ENCODE measurements at places on chromosomes 12 and 14.

- no peak for DNase-seq
These were observed 761.6 kb downstream of the LRFN5 start for GRCh38 chr14:42368234-42368633.

DNA sequence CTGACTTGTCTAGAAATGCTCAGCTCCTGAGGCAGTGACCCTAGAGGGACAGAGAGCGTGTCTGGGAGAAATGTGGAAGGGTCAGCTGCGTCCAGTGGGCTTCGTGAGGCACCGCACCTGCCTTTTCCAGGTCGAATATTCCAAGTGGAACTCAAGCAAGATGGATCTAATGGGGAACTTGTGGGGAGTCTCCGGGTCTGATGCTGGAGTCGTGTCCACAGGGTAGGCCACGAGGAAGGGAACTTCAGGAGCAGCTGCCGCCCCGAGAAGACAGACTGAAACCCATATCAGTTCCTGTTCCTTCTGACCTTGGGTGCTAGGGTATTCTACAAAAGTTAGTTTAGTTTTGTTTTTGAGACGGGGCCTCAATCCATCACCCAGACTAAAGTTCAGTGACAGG is 67.5 kb downstream of the TNFAIP2 start:
- DNase-seq: no peak

GRCh38 chr14:68039593-68039992 is 220.0 kb downstream of the RAD51B start:
- DNase-seq: no peak

DNA sequence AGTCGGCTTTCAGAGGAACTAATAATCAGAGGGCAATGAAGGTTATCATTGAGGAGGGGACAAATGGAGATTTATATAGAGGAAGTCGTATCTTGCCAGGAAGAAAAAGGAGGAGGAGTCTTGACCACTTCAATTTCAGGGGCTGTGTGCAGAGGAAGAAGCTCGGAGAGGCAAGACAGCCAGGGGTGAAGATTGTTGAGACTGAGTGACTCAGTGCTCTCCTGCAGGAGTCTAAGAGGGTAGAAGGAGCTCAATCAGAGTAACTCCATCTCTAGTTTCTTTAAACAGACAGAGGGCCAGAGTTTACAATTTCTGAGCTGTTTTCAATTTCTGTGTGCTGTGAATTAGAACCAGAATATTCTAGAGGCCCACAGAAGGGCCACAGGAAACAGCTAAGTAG is 439.3 kb upstream of the PRICKLE1 start:
- DNase-seq: no peak

DNA sequence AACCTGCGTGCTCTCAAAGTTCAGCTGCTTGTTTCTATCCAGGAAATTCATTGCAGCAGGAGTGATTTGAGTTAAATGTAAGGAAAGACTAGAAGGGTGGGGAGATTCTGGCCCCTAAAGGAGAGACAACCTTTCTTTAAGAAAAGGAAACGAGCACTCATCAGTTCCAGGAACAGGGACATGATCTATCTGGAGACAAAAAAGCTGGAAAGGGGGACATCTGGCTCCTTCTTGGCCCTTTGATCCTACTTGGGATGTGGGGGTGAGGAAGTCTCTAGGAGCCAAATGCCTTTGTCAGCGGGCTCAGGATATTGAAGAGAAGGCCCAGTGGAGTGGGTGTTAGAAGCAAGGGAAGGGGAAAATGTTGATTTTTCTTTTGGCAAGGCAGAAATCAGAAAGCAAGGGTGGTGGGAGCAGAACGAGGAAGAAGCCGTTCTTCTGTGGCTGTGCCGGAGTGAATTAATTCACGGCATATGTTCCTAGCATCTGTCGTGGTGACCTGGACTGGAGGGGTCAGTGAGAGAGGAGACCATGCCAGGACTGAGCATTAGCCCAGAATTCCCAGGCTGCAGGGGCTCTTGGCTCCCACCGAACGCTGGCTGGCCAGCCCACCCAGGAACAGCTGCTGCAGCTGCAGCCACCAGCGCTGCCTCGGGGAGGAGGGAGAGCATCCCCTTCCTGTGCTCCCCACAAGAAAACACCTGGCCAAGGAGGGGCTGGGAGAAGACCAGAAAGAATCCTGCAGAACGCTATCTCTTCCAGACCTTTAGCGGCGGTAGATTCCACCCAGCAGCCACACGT is 62.8 kb upstream of the GPATCH2L start:
- DNase-seq: no peak

GRCh38 chr12:69052613-69053408 is 119.8 kb upstream of the CPM start:
- DNase-seq: peak; percentile 4

DNA sequence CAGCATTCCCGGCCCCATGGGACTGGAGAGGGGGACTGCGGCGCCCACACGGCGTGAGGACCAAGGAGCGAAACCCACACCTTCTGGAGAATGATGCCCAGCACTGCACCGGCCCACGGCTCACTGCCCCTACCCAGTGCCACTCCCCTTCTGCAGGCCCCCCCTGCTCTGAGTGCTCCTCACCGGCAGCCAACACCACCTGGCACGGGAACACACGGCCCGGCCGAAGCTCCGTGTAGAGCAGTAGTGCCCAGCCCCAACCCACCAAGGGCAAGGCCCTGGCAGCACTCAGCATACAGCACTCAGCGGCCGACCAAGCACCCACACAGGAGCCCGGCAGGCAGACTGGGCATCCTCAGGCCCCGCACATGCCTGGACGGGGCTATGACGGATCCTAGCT is 13.4 kb downstream of the BTBD6 start:
- DNase-seq: no peak

DNA sequence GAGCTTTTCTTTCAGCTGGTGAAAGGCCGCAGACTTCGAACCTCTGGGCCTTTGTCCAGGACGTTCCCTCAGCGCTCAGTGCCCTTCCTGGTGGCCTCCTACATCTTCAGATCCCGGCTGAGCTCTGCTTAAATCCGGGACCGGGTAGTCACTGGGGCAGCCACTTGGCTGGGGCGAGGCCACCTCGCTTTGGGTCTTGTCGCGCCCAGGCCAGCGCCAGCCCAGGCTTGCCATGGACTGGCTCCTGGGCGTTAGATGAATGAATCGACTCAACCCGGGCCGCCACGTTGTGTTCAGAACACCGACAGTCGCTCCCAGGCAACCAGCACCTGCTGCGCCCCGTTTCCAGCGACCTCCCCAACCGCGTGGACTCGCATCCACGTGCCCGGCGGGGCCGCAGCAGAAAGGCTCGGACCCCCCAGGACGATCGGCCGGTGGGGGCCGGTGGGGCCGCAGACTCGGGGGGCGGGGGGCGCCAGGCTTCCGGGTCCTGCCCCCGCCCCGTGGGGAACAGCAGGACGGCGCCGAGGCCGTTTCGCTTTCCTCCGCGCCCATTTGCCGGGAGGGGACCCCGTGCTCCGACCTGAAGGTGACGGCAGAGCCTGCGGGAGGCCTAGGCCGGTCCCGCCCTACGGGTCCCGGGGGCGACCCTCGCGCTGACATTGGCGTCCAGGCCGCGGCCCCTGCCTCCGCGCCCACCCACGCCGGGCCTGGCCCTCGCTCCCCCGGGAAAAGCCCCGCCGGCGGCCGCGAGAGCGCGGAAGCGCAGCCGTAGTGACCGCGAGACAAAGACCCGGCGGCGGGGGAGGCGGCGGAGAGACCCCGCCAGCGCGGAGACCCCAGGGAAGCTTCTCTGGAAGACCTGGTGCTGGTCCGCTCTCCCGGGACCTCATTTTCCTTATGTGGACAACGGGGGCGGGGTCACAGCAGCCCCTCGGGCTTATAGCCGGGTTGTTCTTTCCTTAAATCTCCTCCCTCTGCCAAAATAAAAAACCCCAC is 37.3 kb upstream of the RCOR1 start:
- peak; percentile 30 for DNase-seq

- DNase-seq: peak; percentile 75
These were observed 499 bp downstream of the DGLUCY start for GRCh38 chr14:91114079-91115065.

DNA sequence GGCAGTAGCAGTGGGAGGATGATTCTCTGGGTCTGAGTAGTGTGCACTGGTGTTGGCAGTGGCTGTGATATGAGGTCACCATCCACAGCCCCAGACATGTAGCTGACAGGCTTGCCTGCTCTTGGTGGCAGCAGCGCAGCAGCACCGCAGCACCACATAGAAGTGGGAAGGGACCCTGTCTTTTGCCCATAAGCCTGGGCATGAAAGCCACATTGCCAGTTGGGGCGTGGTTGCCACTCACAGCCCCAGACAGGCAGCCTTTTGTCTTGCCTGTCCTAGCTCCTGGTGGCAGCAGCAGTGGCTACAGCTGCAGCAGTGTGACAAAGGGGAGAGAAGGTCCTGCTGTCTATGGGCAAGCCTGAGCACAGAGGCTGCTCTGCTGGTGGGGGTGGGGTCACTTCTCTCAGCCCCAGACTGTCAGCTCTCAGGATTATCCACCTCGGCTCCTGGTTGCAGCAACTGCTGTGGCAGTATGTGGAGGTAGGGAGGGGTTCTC is 71.5 kb downstream of the BRMS1L start:
- DNase-seq: no peak

GRCh38 chr12:107090711-107091110 is 2.6 kb downstream of the CRY1 start:
- DNase-seq: no peak

- DNase-seq: no peak
These were observed 113.7 kb upstream of the KITLG start for GRCh38 chr12:88693837-88694445.

- no peak for DNase-seq
These were observed 24.7 kb upstream of the BEGAIN start for GRCh38 chr14:100611811-100612480.

DNA sequence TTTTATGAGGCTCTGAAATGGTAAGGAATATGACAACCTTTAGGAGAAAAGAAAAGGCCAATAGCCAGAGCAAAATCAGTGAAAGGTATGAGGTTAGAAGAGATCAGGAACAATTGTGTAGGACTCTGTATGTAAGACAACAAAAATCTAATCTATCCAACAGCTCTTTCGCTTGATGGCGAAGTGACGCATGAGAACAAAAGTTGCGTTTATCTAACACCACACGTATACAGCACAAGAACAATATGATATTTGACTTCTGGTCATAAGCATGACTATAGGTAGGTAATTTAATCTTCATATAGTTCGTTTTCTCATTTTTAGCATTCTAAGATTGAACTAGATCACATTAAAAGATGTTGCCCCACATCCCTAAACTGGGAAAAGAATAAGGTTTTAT is 1.5 kb downstream of the CLECL1 start:
- DNase-seq: no peak

DNA sequence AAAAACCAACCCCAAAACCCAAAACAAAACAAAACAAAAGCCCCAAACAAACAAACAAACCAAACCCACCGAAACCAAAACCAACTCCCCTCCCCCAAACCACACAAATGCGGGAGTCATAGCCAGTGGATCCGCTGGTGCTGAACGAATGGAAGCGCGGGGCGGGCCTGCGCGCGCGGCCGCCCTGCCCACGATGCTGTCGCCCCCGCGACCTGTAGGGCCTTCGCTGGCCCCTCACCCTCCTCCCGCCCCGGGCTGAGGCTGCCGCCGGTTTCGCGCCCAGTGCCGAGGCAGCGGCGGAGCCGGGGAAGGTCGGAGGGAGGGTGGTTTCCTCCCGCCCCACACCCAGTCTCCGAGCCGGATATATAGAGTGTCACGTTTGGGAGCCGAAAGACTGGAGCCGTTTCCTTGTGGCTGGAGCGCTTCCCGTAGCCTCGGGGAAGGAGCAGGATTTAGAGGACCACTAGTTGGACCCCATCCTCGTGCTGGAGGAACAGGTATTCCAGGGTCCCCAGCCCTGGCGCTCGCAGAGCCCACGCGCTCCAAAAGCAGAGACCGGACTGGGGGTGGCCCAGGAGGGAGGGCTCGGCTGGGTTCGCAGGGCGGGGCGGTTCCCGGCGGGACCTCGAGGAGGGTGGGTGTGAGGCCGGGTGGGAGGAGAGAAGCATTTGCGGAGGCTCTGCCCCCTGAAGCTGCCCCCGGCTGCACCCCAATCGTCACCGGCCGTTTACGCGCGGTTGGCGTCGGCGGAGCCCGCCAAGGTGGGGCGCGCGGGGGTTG is at the start of gene FAR2:
TSS of gene FAR2 (plus strand) at position 368 of the 780 bp plus-strand sequence. CDS start 121,172 bp downstream, outside the sequence.
- DNase-seq: peak; percentile 33

DNA sequence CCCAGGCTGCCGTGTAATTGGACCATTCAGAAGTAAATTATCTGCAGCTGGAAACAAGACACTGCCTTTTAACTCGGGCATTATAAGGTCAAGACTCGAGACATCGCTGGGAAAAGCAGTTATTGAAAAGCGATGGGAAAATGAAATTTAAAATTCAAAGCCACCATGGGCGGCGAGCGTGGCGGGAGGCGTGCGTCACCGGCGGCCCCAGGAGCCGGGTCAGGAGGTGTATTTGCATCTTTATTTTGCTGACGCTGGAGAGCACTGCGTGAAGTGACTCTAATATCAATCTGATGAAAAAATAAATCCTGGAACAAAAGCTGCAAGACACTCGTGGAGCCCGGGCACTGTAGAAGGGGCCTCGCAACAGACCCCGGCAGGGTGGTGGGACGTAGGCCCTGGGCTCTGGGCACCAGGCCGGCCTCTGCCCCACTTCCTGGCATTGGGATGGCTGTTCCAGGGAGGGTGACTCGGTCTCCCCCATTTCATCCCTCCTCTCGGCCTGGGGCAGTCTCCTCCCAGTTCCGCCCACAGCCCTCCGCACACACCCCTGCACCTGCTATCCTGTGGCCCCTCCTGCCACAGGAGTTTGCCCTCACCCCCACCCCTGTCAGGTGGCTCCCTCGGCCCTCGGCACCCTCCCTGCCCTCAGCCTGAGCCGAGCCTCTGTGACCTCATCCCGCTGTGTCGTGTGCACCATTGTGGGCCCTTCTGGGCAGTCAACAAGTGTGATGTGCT is 196.2 kb downstream of the KIF26A start:
- DNase-seq: no peak

DNA sequence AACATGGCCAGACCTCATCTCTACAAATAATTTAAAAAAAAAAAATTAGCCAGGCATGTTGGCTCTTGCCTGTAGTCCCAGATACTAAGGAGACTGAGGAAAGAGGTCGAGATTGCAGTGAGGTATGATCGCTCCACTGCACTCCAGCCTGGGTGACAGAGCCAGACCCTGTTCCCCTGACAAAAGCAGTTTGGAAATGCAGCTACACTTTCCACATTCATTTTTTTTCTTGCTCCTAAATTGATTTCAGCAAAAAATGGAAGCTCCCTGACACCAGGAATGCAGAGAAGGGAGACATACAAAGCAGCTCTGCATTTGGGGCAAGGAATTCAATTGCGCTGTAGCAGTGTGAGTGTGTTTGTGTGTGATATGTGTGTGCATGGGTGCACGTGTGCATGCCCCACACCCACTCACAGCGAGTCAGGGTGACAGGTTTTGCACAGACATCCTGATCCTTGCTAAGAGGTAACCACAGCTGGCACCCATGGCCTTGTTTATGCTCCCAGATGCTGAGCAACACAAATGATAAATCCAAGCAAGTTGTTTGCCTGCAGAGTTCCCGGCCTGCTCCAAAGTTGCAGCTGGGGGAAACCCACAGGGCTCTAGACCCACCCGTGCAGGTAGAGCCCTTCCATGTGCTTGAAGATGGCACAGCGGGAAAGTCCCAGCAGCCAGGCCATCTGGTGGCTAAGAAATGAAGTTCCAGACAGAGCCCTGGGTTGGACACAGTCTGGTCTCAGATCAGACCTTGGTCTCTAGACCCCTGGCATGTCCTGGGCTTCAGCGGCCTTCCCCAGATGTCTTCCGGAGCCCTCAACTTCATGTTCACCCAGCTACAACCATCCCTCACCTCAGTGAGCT is 25.9 kb upstream of the BDKRB2 start:
- DNase-seq: no peak
